ENCODE measurements at places on chromosomes 1 and 21. TPM values are rescaled to one million over a fixed set of nuclear protein-coding genes. Genes with fewer than 3 reads are reported as not detected.

- DNase-seq = no peak
Observed at GRCh38 chr1:192579010-192579738, 3.6 kb downstream of the RGS1 start.

DNA sequence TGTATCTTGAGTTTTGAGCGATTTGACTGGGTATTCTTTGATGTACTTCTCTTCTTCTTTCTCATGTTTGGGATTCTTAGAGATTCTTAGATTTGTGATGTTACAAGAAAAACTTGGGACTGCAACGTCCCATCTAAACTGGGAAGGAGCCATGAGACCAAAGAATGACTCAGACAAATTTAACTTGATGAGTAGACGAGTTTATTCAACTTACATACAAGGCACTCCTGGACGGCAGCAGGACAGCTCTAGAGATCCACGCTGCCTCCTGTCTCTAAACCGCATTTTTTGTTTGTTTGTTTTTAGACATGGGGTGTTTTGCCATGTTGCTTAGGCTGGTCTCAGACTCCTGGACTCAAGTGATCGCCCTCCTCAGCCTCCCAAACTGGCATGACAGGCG lies 137.1 kb downstream of the PIK3R3 start:
- no peak for DNase-seq

Gene CIART
- 2.7 TPM for total RNA-seq

Gene SPATA21
- total RNA-seq = not detected

DNA sequence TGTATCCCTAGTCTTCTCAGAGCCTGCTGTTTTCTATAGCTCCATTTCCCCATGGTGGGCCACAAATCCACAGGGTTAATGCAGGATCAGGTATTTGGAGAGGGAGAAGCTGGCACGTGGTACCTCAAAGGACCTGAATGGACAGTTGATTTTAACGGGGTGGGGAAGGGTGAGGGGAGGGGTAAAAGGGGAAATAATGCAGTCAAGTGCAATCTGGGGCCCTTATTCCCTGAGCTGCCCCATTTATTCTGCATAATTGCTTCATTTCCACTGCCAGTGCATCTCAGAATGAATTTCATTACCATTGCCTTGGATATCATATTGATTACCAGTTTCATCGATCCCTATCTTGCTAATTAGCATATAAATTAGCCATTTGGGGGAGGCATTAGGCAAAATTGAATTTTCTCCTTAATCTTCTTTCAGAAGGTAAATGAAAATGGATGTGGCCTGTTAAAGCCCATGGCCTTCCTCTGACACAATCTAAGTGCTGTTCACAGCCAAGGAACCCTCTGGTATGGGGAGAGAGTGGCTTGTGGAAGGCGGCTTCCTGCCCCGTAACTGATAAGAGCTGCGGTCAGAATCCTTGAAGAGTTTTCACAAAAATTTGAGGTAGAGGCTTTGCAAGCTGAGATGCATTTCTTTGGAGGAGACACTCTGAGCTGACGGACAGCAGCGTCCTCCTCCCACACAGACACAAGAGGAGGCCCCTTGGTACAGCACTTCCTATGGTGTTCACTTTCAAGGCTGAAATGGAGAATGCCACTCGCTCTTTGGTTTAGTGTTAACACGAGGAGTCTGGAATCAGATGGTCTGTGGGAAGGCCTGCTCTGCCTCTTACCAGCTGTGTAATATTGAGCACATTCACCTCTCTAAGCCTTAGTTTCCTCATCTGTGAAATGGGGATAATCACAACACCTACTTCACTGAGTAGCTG lies 34.4 kb downstream of the PHC2 start:
- DNase-seq = no peak

Gene RIPPLY3
- total RNA-seq = not detected

Gene FAM177B
- total RNA-seq = 1.0 TPM

Gene FTCD
- 2.7 TPM for total RNA-seq

DNA sequence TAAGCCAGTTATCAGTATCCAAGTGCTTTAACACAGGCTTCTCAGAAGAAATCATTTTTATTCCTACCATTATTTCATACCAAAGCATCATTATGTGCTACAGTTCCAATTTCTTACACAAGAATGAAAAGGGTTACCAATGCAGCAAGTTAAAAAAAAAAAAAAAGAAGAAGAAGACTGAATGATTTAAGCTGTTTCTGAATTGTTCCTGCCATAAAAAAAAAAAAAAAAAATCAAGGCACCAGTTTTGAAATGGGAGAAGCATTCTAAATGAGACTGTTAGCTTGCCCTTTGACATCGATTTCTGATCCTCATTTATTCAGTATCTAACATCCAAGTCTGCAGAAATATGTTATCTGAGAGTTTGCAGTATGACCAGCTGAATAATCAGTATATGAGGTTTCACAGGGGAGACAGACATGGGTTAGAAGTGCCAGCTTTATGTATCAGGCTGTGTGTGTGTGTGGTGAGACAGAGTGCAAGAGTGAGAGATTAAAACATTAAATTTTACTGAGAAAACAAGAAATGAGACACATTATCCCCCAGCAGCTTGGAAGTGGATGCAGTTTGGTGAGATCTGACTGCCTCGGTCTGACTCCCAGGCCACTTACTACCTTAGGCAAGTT lies 105.8 kb downstream of the COLGALT2 start:
- no peak for DNase-seq

- DNase-seq = no peak
Observed at GRCh38 chr1:5341471-5341870, 650.8 kb downstream of the NPHP4 start.

DNA sequence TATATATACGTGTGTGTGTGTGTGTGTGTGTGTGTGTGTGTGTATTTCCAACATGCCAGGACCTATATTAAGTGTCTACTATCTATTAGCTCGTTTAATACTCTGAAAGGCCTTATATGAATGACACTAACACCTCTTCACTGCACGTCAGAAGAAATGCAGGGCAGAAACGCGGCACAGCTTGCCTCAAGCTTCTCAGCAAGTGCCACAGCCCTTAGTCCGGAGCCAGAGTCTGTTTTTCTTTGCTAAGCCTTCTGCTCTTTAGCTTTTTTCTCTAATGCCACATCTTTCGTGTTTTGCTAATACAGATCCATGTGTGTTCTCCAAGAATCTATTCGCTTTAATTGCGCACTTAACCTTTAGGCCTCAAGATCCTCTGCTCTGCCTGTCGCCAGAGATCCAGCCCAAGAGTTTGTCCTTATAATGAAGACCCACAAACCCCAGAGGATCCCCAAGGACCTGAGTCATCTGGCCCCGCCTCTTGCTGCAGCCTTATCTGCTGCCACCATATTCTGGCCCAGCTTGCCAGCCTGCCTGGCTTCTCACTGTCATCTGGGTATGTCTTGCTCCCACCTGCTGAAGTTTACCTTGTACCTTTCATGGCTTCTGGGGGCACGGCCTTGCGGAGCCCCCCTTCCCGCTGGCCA lies 2.0 kb upstream of the TRIM58 start:
- no peak for DNase-seq

Gene DCST2
- 2.2 TPM for total RNA-seq

DNA sequence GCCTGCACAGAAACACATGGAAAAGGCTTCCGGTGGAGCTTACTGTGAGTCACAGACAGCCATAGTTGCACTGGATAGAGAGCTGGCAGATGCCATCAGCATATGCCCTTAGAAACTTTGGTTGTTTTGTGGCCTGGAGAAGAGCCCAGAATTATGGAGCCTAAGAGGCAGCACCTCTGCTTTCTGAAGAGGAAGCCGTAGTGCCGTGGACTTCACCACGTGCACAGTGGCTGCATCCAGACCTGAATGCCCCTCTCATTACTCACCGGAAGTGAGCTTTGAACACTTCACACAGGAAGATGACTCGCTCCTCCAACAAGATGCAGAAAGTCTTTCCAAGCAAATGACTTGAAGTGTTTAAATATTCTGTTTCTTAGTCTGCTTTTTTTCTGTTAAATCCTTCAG lies 28.4 kb downstream of the JUN start:
- peak; percentile 33 for DNase-seq

Gene FCGR1A
- 4.8 TPM for total RNA-seq

GRCh38 chr1:153945795-153946621 lies 510 bp downstream of the DENND4B start:
- peak; percentile 78 for DNase-seq

Gene DNM3
- total RNA-seq = 10.9 TPM

GRCh38 chr1:85496941-85497582 lies 32.1 kb upstream of the DDAH1 start:
- no peak for DNase-seq

DNA sequence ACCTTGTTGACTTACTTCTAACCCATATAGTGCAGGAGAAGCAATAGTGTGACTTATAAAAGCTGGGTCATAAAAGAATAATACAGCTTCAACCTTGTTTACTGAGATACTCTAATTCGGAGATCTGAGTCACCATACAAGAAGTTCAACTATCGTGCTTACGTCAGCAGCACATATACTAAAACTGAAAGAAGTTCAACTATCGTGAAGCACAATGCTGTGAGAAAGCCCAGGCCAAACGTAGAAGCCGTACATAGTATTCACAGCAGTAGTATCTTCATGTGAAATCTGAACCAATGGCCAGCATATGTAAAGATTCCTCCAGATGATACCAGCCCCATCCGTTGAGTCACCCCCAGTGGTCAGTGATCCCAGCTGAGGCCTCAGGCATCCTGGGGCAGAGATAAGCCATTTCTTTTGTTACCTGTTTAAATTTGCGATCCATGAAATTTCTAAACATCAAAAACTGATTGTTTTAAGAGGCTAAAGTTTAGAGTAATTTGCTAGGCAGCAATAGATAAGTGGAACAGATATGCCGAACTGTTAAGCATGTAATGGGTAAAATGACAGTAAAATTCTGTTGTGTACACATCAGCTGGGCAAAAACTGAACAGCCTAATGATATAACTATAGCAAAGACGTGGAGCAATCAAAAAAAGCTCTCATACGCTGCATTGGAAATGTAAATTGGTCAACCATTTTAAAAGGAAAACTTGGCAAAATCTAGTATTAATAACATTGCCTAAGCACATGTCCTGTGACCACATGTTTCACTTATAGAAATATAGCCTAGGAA lies 53.9 kb upstream of the SAMD13 start:
- DNase-seq = no peak

Gene XCL1
- total RNA-seq = not detected

Gene SPATA46
- total RNA-seq = not detected

Gene RAP1GAP
- 2.4 TPM for total RNA-seq

DNA sequence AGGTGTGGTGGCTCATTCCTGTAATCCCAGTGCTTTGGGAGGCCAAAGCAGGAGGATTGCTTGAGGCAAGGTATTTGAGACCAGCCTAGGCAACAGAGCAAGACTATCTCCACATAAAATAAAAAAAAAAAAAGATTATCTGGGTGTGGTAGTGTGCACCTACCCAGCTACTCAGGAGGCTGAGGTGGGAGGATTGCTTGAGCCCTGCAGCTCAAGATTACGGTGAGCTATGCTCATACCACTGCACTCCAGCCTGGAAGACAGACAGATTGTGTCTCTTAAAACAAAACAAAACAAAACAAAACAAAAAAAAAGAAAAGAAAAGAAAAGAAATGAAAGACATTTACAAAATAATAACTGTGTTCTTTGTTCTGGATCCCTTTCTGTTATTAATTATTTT lies 6.1 kb upstream of the TLCD4 start:
- DNase-seq = no peak

Gene CD1E
- not detected for total RNA-seq

- no peak for DNase-seq
Observed at GRCh38 chr1:193211539-193211938, 25.1 kb upstream of the B3GALT2 start.

- DNase-seq = no peak
Observed at GRCh38 chr1:84350104-84350503, 48.2 kb upstream of the DNASE2B start.

DNA sequence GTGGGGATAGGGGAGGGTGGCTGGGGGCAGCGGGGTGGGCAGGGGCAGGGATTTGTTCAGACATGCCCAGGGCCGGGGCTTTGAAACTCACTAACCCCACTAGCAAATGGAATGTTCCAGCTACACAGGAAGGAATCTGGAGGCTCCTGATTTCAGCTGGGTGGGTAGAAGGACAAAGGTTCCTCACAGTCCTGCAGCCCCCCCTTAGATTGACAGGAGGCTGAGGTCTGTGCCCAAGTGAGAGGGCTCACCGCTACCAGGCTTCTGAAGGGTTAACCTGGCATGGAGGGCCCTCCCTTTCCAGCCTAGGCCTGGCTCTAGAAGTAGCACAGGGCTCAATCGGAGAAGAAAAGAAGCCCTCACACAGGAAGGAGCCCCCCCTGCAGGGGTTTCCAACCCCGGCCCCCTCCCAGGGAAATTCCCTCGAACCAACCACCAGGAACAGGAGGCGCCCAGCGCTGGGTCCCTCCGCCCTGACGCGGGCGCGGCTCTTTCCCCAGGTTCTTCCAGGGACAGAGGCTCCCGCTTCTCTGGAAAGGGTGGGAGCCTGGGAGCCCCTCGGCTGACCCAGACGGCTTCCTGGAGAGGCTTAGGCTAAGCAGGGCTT lies 3.3 kb downstream of the EPHA2 start:
- no peak for DNase-seq

Gene C1QB
- 252 TPM for total RNA-seq
